ENCODE measurements at places on chromosomes 3 and 15.

GRCh38 chr3:53073553-53074365, 27.9 kb upstream of the SFMBT1 start:
- no peak for DNase-seq

DNA sequence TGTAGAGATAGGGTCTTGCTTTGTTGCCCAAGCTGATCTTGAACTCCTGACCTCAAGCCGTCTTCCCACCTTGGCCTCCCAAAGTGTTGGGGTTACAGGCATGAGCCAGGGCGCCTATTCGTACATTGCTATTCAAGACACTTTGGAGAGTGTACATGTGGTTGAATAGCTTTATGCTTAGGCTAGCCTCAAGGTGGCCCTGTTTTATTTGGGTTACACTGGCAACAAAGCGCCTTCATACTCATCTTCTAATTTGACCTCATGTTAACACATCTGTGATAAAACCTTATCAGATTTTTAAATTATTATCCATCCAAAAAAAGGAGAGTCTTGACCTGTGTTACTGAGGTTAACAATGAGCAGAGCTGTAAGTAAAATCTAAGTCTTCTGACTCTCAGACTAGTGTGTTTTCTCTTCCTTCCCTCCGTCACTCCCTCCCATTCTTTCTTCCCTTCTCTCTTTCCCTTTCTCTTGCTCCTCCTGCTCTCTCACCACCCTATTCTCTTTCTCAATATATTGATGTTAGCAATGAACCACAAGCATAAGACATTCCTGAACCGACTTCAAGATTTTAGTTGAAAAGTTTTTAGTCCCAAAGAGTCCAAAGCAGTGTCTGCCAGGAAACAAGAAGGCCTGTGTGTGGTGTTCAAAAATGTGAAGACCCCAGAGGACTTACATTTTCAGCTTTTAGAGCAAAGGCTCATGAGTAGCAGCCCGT, 603.7 kb upstream of the CFAP20DC start:
- no peak for DNase-seq

DNA sequence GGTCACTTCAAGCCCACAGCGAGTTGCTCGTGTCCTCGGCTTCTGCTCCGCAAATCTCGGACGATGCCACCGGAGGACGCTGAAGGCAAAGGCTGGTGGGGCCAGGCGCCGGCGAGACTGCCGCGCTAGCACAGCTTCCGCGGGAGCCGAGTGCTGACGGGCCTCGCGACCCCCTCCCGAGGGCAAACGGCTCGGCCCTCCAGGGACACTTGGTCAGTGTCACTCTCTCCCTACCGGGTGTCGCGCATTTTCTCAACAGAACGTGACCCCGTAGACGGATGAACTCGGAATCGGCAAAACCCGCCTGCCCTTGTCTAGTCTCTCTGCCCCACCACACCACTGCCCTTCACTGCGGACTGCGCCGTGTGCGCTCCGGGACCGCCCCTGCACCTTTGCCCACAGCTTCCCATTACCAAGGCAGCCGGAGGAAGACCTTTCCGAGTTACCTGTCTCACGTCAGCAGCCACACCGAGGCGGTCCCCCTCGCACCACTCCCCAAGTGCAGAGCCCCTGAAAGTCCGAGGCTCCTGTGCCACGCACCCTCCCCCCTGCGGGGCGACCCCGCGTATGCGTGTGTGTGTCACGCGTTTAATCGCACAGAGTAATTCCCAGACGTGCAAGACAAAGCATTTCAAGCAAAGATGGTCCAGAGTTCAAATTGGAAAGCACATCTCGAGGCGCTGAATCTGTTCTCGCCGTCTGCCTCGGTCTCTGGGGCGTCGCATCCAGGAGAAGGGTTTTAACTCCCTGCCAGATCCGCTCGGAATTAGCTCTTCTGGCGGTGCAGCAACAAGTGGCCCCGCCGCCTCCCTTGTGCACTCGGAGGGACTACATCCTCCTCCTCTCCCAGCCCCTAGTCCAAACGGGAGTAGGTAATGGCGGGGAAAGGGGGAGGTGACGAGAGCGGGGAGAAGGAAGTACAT, 245.0 kb upstream of the TOPAZ1 start:
- DNase-seq: no peak

DNA sequence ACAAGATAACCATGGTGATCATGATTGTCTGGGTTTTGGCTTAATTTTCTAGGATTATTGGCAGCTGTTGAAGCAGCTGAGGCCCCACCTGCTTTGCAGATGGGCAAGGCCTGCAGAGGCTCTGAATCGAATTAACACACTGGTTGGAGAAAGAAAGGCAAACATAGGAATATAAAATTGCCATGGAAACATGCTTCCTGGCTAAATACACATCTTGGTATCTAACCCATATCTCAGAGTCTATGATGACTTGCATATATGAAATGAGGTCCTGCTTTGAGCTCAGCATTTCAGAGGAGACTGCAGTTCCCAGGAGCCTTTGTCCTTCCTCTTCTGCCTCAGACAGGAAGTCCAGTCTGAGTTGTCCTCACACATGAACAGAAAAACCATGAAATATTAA, 24.3 kb upstream of the SV2B start:
- peak; percentile 69 for DNase-seq

GRCh38 chr3:42802876-42803413, 1.3 kb downstream of the HIGD1A start:
- DNase-seq: no peak

GRCh38 chr15:43774062-43774461, 2.7 kb downstream of the ELL3 start:
- no peak for DNase-seq

- no peak for DNase-seq
These were observed 245.9 kb upstream of the LMCD1 start for GRCh38 chr3:8255725-8256124.

- no peak for DNase-seq
These were observed 448.8 kb upstream of the THBS1 start for GRCh38 chr15:39132070-39132469.

GRCh38 chr3:190260301-190260700, 61.9 kb downstream of the CLDN1 start:
- no peak for DNase-seq

DNA sequence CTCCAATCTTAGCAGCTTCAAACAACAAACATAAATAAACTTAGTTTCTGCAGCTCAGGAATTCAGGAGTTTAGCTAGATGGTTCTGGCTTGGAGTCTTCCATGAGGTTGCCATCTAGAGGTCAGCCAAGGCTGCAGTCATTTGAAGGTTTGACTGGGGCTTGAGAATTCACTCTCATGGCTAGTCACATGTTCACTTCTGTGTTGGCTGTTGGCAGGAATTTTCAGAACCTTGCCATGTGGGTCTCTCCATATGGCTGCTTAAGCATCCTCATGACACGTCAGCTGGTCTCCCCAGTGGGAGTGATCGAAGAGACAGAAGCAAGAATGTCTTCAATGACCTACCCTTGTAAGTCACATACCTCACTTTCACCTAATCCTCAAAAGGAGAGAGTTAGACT, 269.2 kb upstream of the CNTN3 start:
- no peak for DNase-seq

DNA sequence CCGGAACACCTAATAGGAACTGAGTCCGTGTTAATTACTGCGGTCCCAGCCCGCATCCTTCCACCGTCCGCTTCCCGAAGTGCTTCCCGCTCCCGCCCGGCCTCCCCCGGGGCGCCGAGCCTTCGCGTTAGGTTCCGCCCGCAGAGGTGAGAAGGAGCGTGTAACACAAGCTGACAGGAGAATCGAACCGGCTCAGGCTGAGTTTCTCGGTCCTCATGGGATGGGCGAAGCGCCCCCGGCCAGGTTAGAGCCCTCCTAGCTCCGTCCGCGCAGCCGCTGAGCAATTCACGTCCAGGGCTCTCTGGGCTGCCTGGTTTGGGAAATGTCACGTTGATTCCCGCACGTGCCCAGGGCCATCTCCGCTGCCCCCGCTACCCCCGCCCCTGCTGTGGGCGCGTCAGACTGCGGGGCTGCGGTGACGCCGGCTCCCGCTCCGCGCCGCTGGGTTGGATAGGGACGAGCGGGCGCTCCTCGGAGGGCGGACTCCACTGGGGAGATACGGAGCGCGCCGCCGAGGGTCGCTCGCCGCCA, 954 bp downstream of the CLDN11 start:
- no peak for DNase-seq

DNA sequence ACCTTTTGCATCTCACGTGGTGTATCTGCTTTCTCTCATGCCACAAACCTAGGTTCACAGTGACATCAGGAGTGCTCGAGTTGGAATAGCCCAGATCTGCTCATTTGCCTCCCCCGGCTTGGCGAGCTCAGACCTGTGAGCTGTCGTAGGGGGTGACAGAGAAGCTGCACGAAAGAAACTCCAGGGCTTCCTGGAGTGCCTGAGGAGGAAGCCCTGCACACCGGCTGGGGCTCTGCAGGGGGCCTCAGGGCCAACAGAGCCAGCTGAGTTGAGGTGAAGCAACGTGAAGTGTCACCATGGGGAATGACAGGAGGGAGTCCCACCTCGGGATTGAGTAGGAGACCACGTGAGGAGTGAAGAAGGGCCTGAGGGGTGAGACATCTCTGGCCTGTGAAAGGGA, 62.5 kb downstream of the RPN1 start:
- DNase-seq: no peak

DNA sequence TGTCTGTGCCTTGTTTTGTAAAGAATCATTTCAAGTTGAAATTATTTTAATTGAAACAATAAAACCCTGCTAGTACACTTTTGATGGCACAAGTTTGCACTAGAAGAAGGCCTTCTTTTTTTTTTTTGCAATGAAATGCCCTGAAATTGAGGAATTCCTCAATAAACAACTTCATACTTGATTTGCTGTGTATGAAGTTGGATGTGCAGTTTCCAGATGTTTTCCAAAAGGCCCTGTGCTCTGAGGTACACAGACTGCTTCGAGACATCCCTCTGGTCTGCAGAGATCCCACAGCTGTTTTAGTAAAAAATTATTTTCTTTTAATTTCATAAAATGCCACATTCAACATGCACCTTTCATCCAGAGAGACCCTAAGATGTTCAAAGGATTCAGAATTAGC, 48.9 kb downstream of the HES1 start:
- no peak for DNase-seq

GRCh38 chr3:196639483-196640296, at the start of gene NRROS:
NRROS (plus strand) TSS chr3:196639694; CDS start chr3:196654540, 14,846 bp downstream.
- DNase-seq: no peak

GRCh38 chr15:29652595-29652994, 169.7 kb downstream of the TJP1 start:
- no peak for DNase-seq

- no peak for DNase-seq
These were observed 311.5 kb upstream of the ROPN1 start for GRCh38 chr3:124303305-124303910.

DNA sequence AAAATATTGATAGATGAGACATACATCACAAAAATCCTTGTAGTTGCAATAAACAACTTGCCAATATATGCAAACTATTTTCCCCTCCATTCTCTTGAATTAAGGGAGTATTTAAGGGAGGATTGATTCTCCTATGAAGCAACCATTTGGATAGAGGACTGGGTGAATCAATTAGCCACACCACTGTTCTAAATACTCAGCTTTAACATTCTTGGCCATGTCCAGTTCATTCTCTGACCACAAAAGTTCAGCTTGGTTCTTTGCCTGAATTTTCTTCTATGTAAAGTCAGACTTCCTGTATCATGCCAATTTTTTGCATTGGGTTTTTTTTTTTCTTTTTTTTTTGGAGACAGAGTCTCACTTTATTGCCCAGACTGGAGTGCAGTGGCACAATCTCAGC, 15.8 kb upstream of the SEC11A start:
- no peak for DNase-seq
